ENCODE measurements at places on chromosomes 1 and 21. TPM values are rescaled to one million over a fixed set of nuclear protein-coding genes. Genes with fewer than 3 reads are reported as not detected.

Gene FAM131C
- not detected for total RNA-seq

Gene LINGO4
- total RNA-seq, result 1.6 TPM

Gene ZNF687
- total RNA-seq, result 15.0 TPM

Gene FLVCR1
- 4.2 TPM for total RNA-seq

Gene DCDC2B
- not detected for total RNA-seq

Gene CD101
- 0.26 TPM for total RNA-seq

Gene SPTA1
- not detected for total RNA-seq

Gene TRIM62
- 4.7 TPM for total RNA-seq

Measured in body of pancreas (tissue), 4 donors.